ENCODE measurements at places on chromosomes 4 and X.

GRCh38 chr4:155941085-155941790 is 12.4 kb downstream of the CTSO start:
- DNase-seq: no peak

DNA sequence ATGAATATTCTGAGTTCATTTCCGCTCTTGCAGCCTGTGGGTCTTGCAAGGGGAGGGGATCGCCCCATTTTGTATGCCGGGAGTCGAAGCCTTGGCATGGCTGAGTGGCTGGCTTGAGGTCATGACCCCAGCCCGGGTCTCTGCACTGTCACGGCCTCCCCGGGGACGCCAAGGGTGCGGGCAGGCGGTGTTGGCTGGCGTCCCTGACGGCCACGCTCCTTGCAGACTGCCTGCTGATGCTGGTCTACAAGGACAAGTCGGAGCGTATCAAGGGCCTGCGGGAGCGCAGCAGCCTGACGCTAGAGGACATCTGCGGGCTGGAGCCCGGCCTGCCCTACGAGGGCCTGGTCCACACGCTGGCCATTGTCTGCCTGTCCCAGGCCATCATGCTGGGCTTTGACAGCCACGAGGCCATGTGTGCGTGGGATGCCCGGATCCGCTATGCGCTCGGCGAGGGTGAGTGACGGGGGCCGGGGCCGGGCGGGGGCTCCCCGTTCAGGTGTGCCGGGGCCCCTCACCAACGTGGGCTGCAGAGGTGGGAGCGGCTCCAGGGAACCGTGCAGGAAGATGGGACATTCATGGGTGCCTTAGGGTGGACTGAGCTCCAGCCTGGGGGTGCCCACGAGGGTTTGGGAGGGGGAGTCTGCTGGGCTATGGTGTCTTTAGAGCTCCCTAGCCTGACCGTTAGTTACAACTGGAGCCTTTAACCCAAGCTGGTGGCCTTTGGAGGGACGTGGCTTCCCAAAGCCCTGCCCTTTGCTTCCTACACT is 10.3 kb downstream of the DOK7 start:
- DNase-seq: no peak

GRCh38 chr4:108429662-108430061 is 190.7 kb upstream of the RPL34 start:
- no peak for DNase-seq

GRCh38 chr4:74692972-74693371 is 101.4 kb downstream of the BTC start:
- peak; percentile 57 for DNase-seq

DNA sequence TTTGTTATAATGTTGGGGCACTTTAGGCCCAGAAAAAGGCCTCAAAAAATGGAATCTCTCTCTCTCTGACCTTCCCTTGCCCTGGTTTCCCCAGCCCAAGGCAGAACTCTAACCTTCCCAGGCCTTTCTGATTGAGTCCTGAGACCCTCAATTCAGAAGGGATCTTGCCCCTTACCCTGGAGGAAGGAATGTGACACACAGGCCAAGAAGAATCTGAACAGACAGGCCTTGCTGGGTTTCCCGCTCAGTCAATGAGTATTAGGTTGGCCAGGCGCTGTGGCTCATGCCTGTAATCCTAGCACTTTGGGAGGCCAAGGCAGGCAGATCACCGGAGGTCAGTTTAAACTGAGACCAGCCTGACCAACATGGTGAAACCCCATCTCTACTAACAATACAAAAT is 27.6 kb downstream of the ELOVL6 start:
- peak; percentile 66 for DNase-seq

- no peak for DNase-seq
These were observed 58.5 kb downstream of the ASMT start for GRCh38 chrX:1673337-1673736.

DNA sequence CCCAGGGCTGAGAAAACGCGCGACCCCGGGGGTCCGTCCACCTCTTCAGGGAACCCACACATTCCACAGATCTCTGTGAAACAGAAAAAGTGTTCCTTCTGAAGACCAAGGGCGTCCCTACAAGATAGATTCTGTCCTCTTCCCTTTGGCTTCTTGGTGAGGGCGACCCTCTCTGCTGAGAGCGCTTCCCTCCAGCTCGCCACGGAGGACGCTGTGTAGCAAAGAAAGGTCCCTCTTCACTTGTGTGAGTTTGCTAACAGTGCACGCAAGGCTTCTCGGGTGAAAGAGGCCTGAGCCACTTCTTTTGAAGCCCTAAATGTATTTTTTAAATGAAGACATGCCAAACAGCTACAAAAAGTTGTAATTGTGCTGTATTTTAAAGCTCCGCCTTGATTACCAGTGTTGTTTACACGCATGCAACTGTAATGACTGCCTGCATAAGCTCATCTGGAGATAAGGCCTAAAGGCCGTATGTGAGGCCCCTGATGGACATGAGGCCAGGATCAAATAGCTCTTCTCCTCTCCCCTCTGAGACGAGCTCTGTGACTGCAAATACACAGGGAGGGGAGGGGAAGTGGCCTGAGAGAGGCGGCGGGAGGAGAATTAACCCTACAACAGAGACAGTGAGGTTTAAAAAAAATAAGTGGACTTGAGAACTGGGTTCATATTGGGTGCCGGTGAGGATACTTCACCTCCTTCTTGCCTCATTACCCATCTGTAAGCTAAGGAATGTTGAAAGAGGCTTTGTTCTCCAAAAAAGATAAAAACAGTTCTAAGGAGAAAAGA is 95.5 kb downstream of the SOWAHB start:
- peak; percentile 90 for DNase-seq

GRCh38 chrX:22053481-22053880 is 21.4 kb downstream of the PHEX start:
- DNase-seq: no peak

GRCh38 chr4:186216465-186217024 is 10.8 kb upstream of the KLKB1 start:
- DNase-seq: no peak

DNA sequence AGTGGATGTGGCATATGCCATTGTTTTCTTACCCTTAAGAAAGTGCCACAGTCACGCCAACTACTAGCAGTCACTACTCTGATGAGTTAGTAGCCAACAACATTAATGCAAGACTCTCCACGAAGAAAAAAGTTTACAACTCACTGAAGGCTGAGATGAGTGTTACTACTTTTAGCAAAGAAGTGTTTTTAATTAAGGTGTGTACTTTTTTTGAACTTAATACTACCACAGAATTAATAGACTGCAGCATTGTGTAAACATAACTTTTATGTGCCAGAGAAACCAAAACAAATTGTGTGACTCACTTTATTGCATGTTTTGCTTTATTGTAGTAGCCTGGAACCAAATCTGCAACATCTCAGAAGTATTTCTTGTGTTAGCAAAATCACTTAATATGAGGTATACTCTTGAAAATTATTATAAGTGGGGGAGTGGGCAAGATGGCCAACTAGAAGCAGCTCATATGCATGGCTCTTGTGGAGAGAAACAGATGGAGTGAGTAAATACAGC is 2.2 kb upstream of the UGT2B4 start:
- no peak for DNase-seq

- no peak for DNase-seq
These were observed 897.7 kb upstream of the EPHA5 start for GRCh38 chr4:66568001-66568400.

DNA sequence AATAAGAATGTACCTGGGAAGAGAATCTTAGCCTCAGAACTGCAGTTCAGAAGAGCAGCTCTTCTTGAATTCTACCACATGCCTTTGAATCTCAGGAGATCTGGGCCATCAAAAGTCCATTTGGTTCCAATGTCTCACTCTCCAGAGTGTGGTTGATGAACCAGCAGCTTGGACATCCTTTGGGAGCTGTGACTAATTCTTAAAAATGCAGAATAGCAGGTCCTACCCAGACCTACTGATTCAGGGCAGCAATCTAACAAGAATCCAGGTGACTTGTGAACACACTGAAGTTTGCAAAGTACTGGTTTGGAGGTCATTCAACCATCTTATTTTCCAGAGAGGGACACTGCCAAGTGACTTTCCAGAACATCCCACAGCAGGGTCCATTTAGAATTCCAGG is 244.7 kb downstream of the PACRGL start:
- DNase-seq: no peak

DNA sequence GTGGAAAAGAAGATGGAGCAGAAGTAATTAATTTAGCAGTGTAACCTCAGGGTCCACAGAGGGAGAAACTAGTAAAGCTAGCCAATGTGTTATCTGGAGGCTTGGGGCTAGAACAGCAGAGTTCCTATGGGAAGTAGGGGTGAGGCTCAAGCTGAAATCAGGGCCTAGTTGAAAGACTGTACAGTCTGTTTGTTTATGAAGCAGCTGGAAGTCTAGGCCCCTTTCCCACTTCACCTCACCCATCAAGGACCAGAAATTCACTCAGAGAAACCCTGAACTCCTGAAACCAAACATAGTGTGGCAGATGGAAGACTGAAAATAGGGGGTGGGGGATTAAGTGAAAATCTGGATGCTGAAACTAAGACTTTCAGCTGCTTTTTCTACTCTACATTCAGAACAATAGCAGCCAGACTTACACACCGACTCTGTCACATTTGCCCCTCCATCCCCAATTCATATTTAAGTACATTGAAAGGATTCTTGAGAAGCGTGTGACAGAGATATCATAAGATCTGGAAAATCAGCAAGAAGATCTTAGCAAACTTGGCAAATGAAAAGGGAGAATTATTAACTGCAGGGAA is 32.6 kb upstream of the FAM241A start:
- DNase-seq: no peak

DNA sequence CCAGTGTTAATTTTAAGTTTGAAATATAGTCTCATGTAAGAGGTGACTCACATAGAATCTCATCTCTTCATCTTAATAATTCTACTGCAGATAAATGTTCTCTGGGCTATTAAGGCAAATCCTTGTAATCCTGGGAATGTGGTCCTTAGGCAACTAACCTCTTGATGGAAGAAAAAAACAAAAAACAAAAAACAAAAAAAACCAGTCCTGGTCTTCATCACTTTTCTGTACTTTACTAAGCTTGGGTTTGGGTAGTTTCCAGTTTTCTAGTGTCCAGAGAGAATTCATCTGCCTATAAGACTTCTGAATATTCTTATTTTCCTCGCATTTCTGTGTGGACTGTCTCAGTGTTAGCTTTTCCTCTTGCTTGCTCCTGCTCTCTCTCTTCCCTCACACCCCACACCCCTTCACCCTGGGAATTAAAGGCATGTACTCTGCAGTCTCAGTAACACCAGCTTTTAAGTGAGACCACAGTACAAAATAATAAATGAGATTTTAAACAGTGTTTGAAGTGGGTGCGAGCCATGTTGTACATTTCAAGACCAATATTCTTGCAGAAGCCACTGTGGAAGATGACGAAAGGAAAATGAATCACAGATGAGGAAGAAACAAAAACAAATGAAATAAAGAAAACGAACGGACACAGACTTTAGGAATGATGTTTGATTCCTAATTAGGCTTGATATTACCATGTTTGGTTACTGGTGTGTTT is 51.7 kb downstream of the HAND2 start:
- DNase-seq: no peak

- DNase-seq: no peak
These were observed 697 bp downstream of the CEP135 start for GRCh38 chr4:55949482-55949802.

DNA sequence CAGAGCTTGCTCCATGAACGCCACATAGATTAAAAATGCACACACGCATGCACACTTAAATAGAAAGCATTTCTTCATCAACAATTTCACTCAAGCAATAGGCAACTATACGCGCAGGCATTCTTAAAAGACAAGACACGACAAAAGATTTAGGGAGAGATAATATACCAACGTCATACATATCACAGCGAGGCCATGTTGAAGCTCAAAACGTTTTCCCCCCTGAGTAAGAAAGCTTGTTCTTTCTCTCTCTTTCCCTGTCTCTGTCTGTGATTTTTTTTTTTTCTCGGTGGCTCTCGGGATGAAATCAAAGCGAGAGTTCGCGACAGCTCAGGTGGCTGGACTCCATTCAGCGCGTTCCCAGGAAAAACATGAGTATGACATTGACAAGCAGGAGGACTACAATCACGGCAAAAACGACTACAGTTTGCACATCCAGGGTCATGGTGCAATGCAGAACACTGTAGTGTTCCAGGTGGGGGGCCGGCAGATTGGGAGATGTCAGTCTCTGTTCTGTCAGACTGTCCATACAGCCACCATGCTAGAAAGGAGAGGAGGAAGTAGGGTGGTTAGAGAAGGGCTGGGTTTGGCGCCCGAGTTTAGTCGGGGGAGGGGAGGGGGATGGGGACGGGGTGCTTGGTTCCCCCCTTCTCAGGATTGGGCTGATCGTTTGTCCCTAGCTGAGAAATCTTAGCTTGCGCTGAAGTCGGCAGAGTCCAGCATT is 30.7 kb downstream of the ARHGEF9 start:
- DNase-seq: no peak

- DNase-seq: no peak
These were observed 154.2 kb upstream of the HAND2 start for GRCh38 chr4:173684223-173684622.

- peak; percentile 72 for DNase-seq
These were observed 6.2 kb upstream of the MAN2B2 start for GRCh38 chr4:6568689-6569332.

- peak; percentile 84 for DNase-seq
These were observed 71.5 kb downstream of the ARHGEF9 start for GRCh38 chrX:63713526-63713925.

DNA sequence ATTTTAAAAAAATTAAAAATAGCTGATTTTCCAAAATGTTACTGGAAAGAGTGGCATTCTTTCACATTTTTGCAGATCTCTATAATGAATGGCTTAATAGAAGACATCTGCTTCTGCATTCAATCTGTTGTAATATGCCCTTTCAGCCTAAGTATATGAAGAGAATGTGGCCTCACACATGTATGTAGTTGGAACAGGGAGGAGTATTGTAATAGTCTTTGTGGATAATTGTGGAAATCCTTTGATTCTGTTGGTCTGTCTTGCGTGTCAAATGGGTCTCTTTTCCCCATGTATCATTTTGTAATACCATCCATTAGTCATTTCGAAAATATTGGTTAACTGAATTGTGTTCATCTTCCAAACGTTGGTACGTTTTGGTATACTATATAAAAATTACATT is 11.6 kb downstream of the TXLNG start:
- DNase-seq: no peak

DNA sequence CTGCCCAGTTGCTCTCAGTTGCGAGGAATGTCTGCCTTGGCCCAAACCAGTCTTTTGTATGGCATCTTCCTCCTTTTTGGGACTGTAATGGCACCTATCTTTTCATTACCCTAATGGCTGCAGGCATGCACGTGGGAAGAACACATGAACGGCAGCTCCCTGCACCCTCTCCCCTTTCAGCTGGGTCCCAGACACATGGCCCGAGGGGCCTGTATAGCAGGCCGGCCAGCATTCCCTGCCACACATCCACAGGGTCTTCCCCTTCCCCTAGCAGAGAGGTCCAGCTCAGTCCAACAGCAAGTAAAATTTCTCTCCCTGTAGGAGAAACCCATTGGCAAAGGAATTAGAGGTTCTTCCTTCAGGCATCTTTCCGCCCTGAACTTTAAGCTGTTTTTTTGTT is 829.1 kb upstream of the AGA start:
- DNase-seq: peak; percentile 79

DNA sequence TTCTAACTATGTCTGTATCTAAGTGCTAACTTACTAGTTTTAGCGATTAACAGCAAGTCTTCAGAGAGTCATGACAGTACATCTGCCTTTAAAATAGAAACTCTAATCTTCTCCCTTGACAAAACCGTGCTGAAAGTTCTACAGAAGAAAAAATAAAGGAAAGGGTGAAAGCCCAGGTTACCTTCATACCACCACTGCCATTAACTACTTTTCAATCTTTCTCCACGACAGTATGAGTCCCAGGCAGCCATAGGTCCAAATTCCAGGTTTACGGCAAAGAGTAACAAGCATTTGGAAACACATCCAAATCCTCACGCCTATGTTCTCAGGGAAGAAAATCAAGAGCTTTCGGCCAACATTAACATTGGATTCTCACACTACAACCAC is 12.4 kb upstream of the ZCCHC13 start:
- DNase-seq: no peak

GRCh38 chrX:11768039-11768438 is 10.0 kb downstream of the MSL3 start:
- DNase-seq: no peak
